ENCODE measurements at places on chromosomes 2 and 18.

- DNase-seq: no peak
Measured at GRCh38 chr2:2501454-2502200, 170.6 kb upstream of the MYT1L start.

DNA sequence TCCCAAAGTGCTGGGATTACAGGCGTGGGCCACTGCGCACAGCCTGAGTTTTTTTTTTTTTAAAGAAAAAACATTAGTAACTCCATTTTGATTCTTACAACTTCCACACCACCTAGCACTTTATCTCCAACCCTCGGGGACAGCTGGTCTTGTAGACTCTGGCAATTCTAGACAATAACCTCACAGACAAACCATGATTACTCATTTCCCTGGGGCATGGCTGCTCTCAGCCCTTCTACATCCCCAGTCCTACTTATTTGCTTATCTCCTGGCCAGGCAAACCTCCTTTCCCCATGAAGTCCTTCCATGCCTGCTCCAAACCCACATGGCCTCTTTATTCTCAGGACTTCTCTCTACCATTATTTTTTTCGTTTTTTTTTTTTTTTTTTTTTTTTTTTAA is 91.1 kb downstream of the ACTR3 start:
- no peak for DNase-seq

DNA sequence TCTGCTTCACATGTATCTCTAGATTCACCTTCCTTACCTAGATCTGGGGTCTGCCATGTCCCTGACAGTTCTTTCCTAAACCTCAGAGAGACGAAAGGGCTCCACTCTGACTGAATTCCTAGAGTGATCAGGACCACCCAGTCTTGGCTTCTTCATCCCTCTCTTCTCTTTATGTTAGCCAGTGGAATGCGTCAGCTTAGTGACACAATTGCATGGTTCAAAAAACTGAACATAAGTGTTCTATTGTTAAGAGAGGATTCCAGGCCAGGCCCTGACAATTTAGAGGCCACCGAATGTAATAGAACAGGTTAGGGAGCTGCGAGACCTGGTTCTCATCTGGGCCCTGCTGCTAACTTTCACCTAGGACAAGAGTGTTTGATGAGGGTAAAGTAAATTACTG is 10.0 kb downstream of the PRELID3A start:
- no peak for DNase-seq

- DNase-seq: no peak
Measured at GRCh38 chr2:20596973-20597859, 53.7 kb downstream of the HS1BP3 start.
